ENCODE measurements at places on chromosomes 3 and 15. TPM values are rescaled to one million over a fixed set of nuclear protein-coding genes. Genes with fewer than 3 reads are reported as not detected.

DNA sequence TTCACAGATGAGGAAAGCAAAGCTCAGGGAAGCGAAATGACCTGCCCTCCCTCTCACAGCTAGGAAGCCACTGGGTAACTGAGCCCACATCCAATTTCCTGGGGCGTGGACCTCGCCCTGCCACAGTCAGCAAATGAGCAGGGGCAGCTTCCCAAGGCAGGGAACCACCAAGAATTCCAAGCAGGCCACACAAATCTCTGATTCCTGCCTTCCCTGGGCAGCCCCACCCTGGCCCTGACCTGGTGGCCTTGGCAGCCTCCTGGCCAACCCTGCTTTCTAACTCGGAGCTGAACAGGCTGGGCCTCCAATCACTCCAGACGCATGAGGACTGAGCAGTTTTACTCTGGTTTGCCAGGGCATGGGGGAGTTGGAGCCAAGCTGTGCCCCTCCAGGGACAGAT is 203.7 kb upstream of the TLE3 start:
- ATAC-seq, result no peak

GRCh38 chr3:24845524-24846155 is 351.0 kb upstream of the THRB start:
- no peak for ATAC-seq

DNA sequence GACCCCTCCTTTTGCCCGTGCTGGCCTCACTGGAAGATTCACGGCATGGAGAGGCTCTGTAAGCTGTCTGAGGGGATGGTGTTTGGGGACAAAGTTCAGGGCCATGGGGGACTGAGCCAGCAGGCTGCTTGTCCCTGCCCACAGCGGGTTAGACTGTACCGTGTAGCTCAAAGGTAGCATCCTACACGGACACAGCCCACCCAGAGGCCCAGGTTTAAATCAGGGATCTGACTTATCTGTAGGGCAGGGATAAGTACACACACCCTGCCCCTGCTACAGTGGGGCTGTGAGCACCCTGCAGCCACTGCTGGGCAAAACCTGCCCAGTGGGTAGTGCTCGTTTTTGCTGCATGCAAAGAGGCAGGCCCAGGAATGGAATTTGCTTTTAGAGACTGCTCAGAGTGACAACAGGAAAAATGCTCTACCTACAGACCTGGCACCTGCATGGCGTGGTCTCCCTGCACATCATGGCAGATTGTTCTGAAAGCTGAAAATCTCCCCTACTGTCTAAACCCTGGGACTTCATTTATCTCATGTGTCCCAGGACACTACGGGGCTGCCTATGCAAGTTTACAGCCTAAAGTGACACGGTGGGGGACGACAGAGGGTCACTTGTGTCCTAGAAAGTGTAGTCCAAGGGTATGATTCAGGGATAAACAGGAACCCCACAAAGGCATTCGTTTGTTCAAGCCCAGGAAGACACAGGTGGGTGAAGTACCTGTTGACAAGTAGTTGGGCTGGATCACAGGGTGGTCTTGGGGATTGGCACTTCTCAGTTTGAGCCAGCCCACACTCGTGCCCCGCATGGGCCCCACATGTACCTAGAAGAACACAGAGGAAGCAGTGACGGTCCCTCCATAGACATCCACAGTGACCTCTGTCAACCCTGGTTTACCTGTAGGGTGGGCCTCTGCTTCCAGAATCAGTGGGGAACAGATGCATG is 27.7 kb downstream of the CHDH start:
- no peak for ATAC-seq

Gene MINDY2
- 33.0 TPM for total RNA-seq

Gene STARD9
- total RNA-seq, result 9.5 TPM

Data from activated T-helper 17 cell treated with anti-CD3 and anti-CD28 coated beads, Interleukin-2, amount 50 U/mL, for 72 hours (primary cell).